Activated naive CD4-positive, alpha-beta T cell treated with anti-CD3 and anti-CD28 coated beads for 36 hours (primary cell): ENCODE measurements at places on chromosomes 6 and 20. TPM values are rescaled to one million over a fixed set of nuclear protein-coding genes. Genes with fewer than 3 reads are reported as not detected.

The GNAS-AS1 gene
- 1.6 TPM for total RNA-seq

The RGS17 gene
- total RNA-seq = not detected

DNA sequence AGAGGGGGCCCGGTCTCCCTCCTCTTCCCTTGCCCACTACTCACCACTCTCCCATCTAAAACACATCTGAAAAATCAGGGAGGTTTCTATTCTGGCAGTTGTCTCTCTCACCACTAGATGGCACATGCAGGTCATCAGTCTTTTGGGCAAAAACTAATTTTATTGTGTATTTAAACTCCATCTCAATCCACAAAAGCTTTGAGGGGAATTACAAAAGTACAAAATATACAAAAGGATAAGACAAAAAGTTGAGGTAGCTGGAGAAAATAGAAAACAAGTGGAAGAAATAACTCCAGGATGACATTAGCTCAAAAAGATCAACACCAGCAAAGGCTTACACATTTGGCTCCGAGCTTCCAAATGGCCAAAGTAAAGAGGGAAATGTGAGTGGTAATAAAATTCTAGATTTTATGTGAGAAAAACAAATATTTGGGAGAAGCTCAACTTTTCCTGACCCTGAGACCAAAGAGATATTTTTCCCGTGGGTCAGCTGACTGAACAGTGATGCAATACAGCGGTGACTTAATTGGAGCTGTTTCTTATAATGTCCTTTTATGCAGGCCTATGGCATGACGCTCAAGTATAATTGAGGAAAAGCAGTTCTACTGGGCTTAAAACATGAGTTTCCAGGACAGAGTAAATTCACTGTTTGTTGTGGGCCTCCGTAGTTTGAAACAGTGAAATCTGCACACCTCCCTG, 79.8 kb upstream of the CHD6 start:
- no peak overlapping the region for H3K27ac ChIP-seq
- peak; percentile 26 for DNase-seq
- H3K4me3 ChIP-seq = no peak overlapping the region

DNA sequence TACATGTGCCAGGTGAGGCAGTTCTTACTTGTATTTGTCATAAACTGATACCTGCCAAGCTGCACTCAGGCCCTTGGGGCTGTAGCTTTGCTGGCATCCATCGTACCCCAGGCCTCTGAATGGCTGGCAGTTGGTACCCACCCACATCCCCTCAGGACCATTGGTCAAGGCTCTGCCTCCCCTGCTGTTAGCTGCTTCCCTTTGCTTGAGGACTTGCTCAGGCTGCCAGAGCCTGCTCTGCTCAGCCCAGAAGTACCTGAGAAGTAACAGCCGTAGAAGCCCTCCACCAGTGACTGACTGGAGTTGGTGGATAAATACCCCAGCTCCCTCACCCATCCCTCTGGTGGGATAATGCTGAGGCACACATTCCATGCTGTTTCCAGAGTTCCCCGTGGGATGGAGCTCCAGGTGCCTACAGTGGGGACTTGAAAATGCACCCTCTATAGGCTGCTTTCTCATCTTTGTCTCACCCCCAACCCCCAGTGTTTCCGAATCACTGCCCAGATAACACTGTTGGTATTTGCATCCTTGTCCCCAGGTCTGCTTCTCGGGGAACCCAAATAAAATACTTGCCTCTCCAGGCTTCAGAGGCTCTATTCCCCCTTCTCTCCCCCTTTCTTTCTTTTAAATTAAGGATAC, 7.3 kb downstream of the EBF4 start:
- H3K36me3 ChIP-seq = no peaks in the 10 kb centered on the region
- no peak overlapping the region for H3K4me3 ChIP-seq
- DNase-seq = no peak
- H3K27me3 ChIP-seq = peaks cover 15% of the 10 kb centered on the region

- no peak overlapping the region for H3K27ac ChIP-seq
- no peak for DNase-seq
- no peak overlapping the region for H3K4me3 ChIP-seq
- H3K27me3 ChIP-seq = no peaks in the 10 kb centered on the region
Measured at GRCh38 chr6:129908858-129909257, 47.7 kb upstream of the TMEM244 start.
